ENCODE measurements at places on chromosomes 6 and 20.

- DNase-seq = no peak
Measured at GRCh38 chr6:168045706-168046620, 33.0 kb downstream of the FRMD1 start.

GRCh38 chr6:25640446-25640845 lies 11.6 kb upstream of the SCGN start:
- DNase-seq = no peak

DNA sequence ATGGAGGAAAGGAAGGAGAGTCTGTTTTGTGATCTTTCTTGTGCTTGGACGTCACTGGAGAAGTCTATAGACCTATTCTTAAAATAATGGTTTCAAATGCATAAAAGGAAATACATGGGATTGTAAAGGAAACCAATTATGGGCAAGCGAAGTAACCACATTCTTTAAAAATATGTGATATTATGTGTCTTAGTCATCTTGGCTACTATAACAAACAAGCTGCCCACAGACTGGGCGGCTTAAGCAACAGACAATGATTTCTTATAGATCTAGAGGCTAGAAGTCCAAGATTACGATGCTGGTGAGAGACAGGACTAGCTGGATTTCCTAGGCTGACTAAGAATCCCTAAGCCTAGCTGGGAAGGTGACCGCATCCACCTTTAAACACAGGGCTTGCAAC lies 49.4 kb upstream of the CD83 start:
- no peak for DNase-seq

- DNase-seq = peak; percentile 21
Measured at GRCh38 chr6:134379076-134379475, 61.2 kb upstream of the SGK1 start.

DNA sequence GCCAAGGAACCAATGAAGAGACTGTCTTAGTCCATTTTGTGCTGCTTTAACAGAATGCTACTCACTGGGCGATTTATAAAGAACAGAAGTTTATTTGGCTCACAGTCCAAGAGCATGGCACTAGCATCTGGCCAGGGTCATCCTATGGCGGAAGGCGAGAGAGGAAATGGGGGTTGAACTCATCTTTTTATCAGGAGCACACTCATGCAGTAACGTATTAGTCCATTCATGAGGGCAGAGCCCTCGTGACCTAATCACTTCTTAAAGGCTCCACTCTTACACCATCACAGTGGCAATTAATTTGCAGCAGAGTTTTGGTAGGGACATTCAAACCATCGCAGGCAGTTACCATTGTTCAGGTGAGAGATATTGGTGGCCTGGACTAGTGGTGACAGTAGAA lies 8.5 kb downstream of the ARFGEF2 start:
- no peak for DNase-seq

DNA sequence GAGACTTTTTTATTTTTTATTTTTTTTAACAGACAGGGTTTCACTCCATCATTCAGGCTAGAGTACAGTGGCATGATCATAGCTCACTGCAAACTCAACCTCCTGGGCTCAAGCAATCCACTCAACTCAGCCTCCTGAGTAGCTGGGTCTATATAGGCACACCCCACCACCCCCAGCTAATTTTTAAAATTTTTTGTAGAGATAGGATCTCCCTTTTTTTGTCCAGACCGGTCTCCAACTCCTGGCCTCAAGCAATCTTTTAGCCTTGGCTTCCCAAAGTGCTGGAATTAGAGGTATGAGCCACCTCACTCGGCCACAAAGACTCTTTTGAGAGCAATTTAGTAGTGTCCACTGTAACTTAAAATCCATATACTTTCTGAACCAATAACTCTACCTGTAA lies 103.3 kb upstream of the DST start:
- no peak for DNase-seq

DNA sequence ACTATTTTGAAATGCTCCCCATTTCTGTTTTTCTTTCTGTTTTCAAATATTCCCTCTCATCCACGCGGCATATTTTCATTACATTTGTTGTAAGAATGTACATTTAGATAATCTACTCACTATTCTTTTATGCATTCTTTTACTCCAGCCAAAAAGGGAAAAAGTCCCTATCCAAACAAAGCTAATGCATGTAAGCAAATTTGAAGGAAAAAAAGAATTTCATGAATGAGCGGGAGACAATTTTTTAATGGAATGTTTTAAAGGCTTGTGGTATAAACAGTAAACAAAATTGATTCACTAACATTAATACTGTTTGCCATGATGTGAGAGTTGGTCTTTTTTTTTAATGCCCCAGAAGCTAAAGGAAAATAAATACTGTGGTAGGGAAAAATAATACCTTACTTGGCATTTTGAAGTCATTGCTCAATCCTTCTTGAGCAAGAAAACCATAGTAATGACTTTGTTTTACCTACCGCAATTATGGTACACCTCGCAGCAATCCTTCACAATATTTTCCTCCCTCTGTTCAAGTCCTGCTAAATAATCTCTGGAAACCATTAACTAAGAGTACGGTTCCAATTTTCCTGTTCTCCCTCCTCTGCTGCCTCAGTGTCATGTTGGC lies 79.0 kb downstream of the BACH2 start:
- no peak for DNase-seq

DNA sequence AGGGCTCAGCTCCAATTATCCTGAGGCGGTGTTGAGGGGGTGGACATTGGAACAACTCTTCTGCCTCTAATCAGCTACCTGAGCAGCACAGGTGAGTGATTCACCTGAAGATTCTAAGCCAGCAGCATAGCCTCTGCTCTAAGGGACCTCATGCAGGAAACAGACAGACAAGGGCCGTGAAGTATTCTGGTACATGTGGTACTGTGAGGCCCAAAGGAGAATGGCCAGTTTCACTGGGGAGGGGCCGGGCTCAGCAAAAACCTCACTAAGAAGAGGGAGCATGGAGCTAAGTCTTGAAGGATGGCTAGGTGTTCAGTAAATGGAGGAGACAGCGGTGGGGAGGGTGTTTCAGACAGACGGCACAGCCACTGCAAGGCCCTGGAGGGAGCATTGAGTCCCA lies 58.5 kb upstream of the CCDC167 start:
- DNase-seq = no peak

DNA sequence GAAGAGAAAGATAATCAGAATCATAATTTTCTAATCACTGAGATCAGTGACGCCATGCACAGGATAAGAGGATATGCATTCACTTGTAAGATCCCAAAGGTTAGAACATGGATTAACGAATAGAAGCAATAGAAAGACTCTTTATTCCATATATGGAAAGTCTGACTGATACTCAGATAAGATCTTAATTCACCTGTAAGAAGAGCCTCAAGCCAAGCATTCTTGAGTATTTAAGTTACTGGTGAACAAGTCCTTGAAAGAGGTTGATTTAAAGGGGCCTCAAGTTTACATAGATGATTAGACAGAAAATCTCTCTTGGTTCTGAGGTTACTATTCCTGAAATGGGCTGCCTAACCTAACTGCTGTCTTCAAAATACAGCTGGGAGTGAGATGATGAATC lies 53.8 kb upstream of the MTRF1L start:
- no peak for DNase-seq

DNA sequence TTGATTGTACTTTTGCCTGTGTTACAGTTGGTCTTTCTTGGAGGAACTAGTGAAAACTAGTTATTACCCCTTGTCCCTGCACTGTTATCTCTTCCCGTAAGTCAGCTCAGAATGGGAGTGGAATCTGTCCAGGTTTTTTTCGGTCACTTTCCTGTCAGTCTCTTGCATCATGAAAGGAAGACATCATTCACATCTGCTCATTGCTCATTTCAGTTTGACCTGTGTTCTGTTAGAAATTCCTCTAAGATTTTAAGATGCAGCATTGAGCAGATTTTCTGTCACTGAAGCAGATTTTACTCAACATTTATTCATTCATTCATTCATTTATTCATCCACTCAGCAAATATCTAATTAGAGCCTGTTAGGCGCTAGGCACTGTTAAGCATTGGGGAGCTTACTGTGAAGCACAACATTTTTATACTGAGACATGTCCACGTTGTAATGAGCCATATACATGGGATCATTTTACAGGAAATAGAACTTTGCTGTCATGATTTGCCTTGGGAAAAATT lies 33.1 kb upstream of the HINT3 start:
- no peak for DNase-seq

DNA sequence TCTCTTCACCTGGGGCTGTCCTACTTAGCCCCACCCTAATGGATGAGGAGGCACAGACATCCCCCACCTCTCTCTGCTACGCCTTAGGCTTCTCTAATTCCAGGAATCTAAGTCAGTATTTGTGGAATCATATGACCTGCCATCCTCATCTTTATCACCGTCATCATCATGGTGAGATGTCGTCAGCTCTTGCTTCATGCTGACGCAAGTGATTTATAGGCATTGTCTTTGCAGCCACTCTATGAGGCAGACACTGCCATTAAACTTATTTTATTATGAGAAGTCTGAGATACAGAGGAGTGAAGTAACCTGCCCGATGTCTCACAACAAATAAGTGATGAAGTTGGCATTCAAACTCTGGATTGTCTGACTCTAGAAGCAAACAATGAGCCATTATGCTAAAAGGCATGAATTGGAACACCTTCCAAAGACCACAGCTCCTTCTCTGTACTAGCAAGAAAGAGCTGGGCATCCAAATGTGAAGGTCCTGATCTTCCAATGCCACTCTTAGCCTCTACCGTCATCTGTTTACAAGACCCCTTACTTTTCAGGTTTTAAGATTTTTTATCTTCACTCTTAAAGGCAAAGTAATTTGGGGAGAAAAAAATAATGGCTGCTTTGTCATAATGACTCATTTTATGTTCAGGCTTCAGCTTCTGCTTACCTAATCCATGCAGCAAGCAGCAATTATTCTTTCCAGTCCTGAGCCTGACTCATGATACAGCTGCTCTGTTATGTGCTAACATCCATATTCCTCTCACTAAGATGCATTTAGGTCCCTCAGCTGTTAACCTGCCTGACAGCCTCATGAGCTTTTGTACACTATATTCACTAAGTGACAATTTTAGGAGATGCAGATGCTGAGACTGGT lies 113.7 kb upstream of the BCLAF1 start:
- no peak for DNase-seq
